ENCODE measurements at places on chromosomes 3 and 15. TPM values are rescaled to one million over a fixed set of nuclear protein-coding genes. Genes with fewer than 3 reads are reported as not detected.

GRCh38 chr15:39498629-39499028 lies 82.2 kb upstream of the THBS1 start:
- peak; percentile 26 for DNase-seq

GRCh38 chr3:8990266-8991215 lies 27.3 kb upstream of the RAD18 start:
- DNase-seq: no peak

GRCh38 chr15:85620690-85621049 lies 174.1 kb downstream of the KLHL25 start:
- DNase-seq: peak; percentile 64

- DNase-seq: no peak
Measured at GRCh38 chr3:101998256-101998926, 149.1 kb downstream of the NFKBIZ start.

DNA sequence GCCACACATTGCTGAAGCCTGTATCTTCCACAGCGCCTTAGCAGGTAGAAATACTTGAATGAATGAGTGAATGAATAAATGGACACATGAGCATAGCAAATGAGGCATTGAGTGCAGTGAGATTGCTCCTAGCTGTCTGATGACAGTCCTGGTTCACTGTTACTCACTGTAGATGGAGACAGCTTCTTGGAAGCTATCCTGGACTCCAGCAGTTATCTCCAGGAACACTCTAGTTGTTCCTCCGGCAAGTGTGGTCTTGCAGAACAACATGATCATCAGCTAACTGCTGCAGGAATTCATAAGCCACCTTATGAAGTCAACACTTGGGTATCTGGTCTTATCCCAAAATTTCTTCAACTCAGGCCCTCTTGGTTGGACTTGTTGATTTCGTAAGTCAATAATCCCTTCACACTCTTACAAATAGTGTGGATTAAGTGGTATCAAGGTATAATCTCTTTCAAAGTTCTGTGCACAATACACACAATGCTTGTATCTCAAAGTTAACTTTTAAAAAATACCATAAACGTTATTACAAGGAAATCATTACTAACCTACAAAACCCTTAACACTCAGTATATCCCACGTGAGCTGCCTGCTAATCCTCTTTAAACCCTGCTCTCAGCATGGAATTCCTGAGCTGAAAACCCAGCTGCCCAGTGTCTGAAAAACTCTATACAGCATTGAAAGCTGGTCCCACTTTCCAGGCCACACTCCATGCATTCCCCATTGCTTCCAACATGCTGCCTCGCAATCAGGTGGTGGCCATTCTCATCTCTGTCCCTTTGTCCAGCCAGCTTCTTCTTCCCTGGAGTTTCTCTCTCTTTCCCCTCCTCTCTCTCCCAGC lies 14.4 kb upstream of the ZBTB38 start:
- no peak for DNase-seq

The LHFPL4 gene
- under 0.01 TPM for total RNA-seq

The FOXL2NB gene
- total RNA-seq: not detected

DNA sequence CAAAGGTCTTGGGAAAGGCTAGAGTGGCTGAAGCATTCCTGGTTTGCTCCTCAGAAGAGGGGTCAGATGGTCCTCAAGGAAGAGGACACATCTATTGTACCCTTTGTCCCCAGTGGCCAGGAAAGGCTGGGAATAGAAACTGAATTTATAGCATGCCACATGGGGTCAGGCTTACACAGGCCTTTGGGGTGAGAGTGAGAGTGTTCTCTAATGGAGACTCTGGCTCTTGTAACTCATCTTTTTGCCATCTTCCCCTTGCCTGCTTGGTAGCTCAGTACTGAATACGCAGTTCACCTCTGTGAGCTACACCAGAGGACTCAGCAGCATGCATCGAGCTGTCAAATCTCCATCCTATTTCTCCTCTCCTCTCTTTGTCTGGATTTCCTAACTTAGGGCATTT lies 87.5 kb downstream of the ATP2B2 start:
- DNase-seq: peak; percentile 89

- no peak for DNase-seq
Measured at GRCh38 chr3:32632533-32633265, 52.3 kb upstream of the CNOT10 start.

- no peak for DNase-seq
Measured at GRCh38 chr3:187473778-187474406, 105.7 kb downstream of the RTP4 start.

DNA sequence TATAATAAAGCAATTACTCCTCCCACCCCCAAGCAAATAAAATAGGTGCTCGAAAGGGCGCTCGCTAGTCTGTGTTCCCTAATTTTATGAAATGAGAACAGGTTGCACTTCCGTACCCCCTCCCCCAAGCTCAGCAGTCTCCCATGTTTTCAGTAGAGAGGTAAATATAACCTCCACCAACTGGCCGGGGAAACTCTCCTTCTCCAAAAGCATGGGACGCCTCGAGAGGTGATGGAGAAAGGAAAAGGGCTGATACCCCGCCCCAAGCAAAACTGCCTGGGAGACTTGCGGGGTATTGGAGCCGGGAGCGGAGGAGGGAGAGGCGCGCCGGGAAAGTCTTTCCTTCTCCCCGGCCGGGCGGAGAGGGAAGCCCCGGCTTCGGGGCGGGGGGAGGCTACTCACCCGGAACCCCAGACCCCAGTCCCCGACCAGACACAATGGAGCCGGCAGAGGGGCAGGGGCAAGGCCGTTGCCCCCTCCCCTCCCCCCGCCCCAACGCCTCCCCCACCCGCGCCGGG lies 605 bp downstream of the DCUN1D1 start:
- DNase-seq: peak; percentile 85

The MORC1 gene
- not detected for total RNA-seq

DNA sequence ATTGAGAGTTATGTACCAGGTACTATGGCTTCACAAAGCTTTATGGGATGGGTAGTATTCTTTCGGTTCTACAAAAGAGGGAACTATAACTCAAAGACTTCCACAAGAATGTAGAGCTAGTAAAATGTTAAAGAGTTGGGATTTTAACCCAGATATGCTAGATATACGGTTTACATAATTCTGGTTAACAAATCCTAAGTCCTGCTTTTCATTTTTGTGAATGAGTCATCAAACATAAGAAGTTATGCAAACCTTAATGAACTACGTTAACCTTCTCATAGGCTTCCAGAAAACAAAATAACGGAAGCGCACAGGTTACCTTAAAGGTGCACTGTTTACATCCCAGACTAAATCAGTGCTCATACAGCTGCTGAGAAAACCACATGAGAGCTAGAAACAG lies 1049.3 kb downstream of the MCTP2 start:
- DNase-seq: no peak

- DNase-seq: no peak
Measured at GRCh38 chr15:31828594-31828993, 201.7 kb upstream of the CHRNA7 start.

The SNURF gene
- total RNA-seq: 15.3 TPM

The UPK1B gene
- total RNA-seq: 0.36 TPM

GRCh38 chr15:60758961-60759729 lies 280.2 kb upstream of the ICE2 start:
- peak; percentile 84 for DNase-seq

GRCh38 chr3:171741377-171741776 lies 68.9 kb downstream of the PLD1 start:
- no peak for DNase-seq

GRCh38 chr15:31814082-31814481 lies 216.2 kb upstream of the CHRNA7 start:
- DNase-seq: no peak

DNA sequence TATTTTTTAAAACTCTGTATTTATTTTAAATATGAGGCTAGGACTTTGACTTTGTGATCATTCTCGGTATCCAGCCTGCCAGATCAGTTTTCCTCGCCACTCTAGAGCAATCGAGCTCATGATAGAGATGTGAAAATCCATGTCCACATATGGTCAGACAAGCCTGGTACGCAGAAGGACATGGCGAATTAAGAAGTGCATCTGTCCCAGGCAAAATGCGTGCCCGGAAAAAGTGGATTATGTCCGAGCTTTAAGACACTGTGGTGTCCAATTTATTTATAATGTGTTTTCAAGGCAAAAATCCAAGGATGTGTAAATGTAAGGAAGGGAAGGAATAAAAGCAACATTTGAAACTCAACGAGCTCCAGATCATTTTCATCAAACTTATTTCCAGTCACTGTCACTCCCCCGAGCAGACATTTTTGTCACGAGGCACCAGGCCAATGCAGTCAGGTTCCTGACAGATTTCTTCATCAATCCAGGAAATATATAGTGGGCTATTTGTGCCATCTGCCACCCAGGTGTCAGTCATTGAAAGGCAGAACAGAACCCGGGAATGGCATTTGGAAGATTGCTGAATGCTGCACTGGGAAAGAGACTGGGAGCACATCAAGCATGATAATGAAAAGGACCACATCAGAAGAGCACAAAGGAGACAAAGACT lies 825.7 kb downstream of the SQOR start:
- no peak for DNase-seq

GRCh38 chr3:87987952-87988351 lies 70.9 kb downstream of the CGGBP1 start:
- DNase-seq: no peak

All from osteoblast (primary cell).